SJSA1 (cell line): ENCODE measurements at places on chromosomes 1 and 21. TPM values are rescaled to one million over a fixed set of nuclear protein-coding genes. Genes with fewer than 3 reads are reported as not detected.
A peak's percentile ranks its signal among the peaks of the same experiment; 100 is the strongest.

GRCh38 chr1:91166106-91166712 lies 144.4 kb upstream of the ZNF644 start:
- DNase-seq, result peak; percentile 36

DNA sequence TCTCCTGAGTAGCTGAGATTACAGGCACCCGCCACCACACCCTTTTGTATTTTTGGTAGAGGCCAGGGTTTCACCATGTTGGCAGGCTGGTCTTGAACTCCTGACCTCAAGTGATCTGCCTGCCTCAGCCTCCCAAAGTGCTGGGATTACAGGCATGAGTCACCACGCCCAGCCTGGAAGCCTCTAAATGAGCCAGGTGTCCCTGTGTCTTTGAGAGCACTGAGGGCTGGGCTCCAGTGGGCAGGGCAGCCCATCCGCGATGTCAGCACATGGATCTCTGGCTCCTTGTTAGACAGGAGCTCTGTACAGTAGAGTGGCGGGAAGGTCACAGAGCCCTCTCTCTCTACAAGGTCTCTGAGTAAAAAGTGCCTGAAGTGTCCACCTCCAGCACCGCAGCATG lies 124.3 kb downstream of the PGBD5 start:
- no peak for DNase-seq

DNA sequence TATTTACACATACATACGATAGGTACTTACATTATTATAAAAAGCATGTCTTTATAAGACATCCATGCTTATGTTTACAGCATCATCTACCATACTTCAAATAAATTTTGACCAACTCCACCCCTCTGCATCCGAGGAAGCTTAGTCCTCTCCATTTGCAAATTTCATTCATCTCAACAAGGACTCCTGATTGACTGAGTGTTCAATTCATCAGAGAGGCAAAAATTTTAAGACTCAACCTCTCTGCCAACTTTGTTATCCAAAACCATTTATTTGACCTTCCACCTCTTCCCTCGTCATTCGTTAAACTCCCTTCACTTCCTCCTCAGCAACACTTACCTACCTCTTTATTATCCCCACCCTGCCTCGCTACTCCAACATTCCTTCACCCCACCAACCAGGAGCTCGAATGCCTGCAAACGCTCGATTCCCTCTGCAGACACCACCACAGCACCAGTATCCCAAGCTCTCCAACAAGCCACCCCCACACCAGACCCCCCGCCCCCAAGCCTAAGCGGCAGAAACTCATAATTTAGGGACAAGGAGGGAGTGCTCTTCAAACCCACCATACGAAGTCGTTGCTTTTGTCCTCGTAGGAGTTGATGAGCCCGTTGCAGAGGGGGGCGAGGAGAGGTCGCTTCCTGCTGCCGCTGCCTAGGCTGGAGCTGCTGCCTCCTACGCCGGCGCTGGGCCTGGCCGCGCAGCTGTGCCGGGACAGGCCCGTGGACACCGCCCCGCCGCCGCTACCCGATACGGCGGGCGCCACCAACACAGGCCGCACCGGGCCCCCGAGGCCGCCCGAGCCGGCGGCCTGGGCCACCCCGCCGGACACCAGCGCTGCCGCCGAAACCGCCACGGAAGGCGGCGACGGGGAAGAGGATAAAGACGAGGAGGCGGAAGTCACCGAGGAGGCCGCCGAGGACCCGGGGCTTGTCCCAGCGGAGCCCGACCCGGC lies 803 bp downstream of the COP1 start:
- DNase-seq, result no peak

GRCh38 chr1:166031932-166032571 lies 134.7 kb downstream of the FAM78B start:
- DNase-seq, result no peak

- no peak for DNase-seq
These were observed 1.8 kb downstream of the PLPP3 start for GRCh38 chr1:56577406-56578137.

DNA sequence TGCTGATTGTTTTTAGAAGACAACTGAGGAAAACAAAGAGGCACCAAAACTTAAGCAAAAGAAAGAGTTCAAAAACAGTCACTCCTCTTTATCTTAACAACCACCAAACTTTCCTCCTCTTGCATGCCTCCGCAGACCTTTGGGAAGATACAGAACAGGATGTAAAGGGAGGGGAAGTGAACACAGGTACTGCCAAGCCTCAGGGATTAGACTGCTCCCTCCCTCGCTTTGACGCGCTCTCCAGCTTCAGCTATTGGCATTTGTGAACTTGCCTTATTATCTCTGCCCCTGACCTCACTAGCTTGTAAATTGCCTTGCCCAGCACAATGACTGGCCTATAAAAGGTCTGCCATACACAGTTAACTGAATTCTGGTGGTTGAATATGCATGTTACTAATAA lies 4.8 kb upstream of the SRP9 start:
- DNase-seq, result peak; percentile 31

GRCh38 chr1:172451002-172451443 lies 7.2 kb upstream of the PIGC start:
- no peak for DNase-seq

- no peak for DNase-seq
These were observed 39.5 kb upstream of the TNFRSF1B start for GRCh38 chr1:12127206-12127810.

DNA sequence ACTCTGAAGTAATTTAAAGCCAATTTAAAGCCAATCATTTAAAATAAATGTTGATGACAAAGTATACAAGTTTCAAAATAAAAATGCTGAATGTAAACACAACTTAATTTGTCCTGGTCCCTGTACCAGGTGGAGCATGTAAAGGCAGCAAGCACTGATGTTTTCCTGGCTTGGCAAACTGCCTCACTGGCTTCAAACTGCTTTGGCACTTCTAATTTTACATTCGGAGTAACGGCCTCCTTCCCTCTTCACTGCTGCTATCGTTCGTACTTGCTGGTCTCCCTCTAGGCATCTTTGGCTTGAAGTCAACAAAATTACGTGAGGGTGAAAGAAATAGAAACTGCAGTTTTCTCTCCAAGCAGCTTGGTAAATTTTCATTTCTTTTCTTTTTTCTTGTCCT lies 287.9 kb downstream of the LTN1 start:
- DNase-seq, result no peak

GRCh38 chr1:156152628-156153027 lies 757 bp upstream of the SEMA4A start:
- no peak for DNase-seq

GRCh38 chr1:73662526-73662925 lies 535.5 kb downstream of the LRRIQ3 start:
- no peak for DNase-seq

DNA sequence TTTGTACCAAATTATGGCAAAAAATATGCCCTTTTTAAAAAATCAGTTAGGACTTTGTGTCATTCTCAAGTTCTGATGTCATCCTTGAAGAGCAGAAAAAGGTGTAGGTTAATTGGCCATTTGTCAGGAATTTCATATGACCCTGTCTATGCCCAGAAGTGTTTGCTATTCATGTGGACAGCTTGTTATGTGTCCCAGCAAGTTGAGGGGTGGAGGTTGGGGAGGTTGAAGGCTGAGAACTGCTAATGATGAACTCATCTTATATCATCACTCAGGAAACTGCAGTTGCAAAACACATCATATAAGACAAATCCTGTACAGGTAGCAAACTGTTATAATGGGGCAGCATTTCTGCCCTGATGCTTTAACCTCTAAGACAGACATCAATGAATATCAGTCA lies 106.5 kb downstream of the PHTF1 start:
- DNase-seq, result no peak

DNA sequence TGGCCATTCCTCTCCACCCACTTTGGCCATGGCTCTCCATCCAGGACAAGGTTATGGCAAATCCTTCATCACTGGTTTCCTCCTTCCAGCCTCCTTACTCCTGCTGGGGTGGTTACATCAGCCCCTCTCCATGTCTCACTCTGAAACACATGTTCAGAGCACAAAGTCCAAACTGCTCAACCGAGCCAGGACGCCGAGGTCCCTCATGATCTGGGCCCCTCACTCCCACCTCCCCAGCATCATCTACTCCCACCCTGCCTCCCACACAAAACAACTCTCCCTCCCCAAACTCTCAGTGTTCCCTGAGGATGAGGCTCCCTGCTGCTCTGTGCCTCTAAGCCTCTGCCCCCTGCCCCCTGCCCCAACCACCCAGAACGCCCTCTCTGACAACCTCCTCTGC lies 33.3 kb upstream of the ZBTB40 start:
- DNase-seq, result no peak

GRCh38 chr1:183203094-183203493 lies 17.0 kb downstream of the LAMC2 start:
- DNase-seq, result no peak

GRCh38 chr1:92310185-92310597 lies 11.3 kb downstream of the RPAP2 start:
- DNase-seq, result no peak

GRCh38 chr1:64387389-64388285 lies 82.3 kb upstream of the CACHD1 start:
- no peak for DNase-seq

DNA sequence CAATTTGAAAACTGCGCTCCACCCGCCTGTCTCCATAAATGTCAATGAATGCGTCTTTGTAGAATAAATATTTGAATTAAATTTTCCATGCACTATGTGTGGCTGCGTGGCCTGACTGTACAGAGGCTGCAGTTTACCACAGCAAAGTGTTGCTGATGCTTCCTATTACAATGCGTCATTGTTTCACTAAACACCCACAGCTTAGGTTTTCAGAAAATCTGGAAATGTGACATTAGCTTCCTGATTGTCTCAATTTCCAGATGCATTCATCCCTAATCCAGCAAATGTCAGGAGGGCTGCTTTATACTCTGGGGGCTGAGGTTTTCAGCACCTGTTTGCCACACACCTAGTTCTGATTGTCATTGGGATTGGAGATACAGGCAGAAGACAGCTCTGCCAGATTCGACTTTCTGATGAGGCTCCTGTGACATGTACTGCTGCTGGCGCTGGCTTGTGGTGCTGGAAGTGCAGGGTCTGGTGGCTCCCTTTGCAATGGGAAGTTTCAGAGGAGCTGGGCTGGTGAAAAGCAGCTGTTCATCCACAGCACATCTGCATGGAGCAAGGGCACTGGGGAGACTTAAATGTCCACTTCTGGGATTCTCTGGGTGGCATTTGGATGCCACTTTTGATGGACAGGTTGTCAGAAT lies 40.0 kb downstream of the URB2 start:
- no peak for DNase-seq

GRCh38 chr21:26710155-26710554 lies 135.1 kb downstream of the ADAMTS1 start:
- DNase-seq, result no peak

DNA sequence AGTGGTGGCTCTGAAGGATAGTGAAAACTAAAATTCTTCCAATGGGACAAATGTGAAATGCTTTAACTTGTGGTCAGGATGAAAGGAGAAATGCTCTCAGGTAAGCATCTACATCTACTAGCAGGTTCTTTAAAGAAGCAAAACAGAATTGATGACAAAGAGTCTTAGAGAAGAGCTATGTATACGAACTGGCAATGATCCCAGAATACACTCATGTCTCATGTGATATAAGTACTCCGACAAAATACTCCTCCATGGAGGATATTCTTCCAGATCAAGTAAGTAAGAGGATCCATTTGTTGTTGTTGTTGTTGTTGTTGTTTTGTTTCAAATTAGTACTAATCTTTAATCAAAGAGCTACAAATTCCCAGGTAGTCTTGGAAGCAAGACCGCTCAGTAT lies 174.0 kb upstream of the ATP1B1 start:
- no peak for DNase-seq

DNA sequence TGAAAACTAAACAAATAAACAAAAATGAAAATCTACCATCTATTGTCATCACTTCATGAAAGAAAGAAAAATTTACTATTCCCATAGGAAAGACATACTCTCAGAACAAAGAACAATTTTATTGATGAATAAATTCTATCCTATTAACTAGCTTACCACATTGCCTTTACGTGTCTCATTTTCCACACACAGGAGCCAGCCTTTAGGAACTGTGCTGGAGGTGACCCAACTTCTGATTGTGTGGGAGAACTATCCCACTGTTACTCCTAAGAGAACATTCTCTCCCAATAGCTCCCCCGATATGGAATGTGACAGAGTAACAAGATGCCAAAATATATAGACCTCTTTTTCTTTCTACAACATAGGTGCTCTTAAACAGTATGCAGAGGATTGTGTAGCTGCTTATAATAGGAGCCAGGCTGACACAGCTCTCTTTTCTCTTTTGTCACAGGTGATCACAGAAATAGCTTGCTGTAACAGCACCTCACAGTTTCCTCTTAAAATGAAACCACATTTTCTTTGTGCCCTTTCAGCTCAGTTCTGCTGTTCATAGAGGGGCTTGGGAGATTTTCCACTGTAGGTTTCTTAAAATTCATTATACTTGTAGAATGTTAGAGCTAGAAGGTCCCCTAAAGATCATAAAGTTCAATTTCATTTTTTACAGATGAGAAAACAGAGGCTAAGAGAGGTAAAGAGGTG lies 35.5 kb downstream of the C21orf91 start:
- DNase-seq, result no peak

- DNase-seq, result peak; percentile 52
These were observed 40.9 kb upstream of the TMEM52 start for GRCh38 chr1:1959840-1960479.

- no peak for DNase-seq
These were observed 873 bp upstream of the PI4KB start for GRCh38 chr1:151327903-151328674.

DNA sequence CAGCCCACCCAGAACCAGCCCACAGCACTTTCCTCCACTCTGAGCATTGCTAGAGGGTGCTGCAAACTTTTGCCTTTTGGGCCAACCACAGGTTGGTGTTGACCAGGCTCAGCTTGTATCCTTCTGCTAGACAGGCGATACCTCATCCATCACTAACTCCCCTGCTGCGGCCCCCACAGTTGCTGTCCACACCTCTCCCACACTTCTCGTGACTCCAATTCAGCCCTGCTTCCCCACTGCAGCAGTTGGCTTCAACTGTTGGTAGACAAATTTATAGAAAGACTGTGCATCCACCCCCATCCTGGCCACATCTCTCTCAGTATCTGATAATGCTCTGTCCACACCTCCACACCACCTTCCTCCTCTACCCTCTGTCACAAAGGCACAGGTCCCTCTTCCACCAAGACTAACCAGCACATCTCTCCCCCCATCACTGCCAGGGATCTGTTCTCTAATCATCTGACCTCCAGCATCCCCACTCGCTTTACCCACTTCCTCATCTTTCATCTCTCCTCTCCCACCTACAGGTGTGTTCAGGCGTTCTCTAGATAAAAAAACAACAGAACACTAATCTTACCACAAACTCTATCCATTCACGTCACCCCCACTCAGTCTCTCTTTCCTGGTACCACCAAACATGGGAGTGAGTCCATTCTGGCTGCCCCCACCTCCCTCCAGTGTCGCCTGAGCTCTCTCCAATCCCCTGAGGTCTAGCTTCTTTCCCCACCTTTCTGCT lies 15.8 kb upstream of the SLC25A44 start:
- DNase-seq, result no peak

GRCh38 chr21:34936883-34937563 lies 112.1 kb downstream of the RUNX1 start:
- no peak for DNase-seq

Gene DCAF6
- 13.6 and 24.0 TPM in 2 replicates for total RNA-seq

Gene SPATA45
- total RNA-seq, result not detected in 2 replicates

Gene HEYL
- total RNA-seq, result 12.7 and 14.4 TPM in 2 replicates

Gene PDE9A
- 6.5 and 10.3 TPM in 2 replicates for total RNA-seq

Gene SPATA21
- total RNA-seq, result not detected in 2 replicates

Gene GLMN
- total RNA-seq, result 7.5 and 20.1 TPM in 2 replicates

Gene CASQ2
- not detected in 2 replicates for total RNA-seq

Gene GART
- 59.9 and 92.7 TPM in 2 replicates for total RNA-seq

Gene DISP3
- total RNA-seq, result not detected in 2 replicates
